NCI-H2081 treated with DMSO at 0.1 percent for 48 hours (cell line): ENCODE measurements at places on chromosomes 5 and 9.

DNA sequence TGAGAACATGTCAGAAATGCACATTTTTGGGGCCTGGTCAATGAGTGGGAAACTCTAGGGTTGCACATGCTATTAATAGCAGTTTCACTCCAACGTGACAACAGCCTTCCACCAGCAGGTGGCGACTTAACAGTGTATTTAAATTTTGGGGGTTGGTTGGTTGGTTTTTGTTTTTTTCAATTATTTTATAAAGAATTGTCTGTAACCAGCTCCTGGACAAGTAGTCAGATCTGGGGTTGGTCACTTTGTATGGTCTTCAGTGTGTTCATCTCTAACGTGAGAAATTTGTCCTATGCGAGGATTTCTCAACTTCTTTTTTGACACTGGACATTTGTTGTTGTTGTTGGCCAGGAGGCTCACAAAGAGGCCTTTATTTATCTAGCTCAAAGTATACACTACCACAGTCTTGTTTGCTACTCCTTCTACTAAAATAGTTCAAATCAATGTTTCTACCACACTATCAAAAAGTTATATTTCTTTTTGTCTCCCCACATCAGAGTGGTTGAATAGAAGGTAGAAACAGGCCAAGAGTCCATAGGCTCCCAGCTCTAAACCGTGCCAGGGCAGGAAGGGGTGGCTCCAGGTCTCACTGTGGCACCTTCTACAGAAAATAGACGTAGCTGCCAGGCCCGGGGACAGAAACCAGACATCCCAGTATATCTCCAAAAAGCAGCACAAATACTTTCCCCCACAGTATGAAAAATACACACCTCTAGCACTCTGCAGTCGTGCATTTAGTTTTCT is 110.4 kb downstream of the TRPM6 start:
- no peak for DNase-seq

DNA sequence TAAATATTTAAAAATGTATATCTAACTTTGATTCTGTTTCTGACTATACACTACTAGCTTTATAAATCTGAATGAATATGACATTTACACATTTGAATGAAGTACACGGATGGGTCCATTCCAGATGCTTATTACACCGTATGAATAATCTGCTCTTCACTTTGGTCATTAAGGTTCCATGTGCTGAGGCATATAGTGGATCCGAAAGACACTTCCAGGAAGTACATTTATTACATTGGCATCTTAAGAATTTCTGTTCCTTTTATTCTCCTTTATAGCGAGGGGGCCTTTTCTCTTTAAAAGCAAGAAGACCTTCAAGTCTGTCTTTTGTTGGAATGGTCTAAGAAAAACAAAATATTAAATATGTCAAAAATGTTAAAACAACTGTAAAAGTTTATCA is 147.6 kb downstream of the AUH start:
- no peak for DNase-seq

GRCh38 chr5:91848453-91848852 is 465.3 kb upstream of the ARRDC3 start:
- DNase-seq: no peak

- no peak for DNase-seq
Observed at GRCh38 chr9:113633782-113634595, 170.5 kb downstream of the RGS3 start.

DNA sequence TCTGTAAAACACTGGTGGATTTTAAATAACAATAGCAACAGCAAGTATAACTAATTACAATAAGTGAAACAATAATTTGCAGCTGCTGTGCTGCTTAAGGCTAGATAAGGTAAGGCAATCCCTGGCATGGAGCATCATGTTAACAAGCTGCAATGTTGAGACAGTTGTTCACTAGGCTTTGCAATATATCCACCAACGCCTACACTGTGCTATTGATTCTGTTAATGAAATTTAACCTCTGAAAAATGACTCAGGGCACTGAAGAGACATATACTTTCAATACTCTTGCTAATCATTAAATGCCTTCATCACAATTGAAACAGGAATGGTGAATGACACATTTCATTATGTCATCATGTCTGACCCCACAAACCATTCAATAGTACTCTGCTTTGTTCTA is 255.0 kb downstream of the EFNA5 start:
- no peak for DNase-seq

DNA sequence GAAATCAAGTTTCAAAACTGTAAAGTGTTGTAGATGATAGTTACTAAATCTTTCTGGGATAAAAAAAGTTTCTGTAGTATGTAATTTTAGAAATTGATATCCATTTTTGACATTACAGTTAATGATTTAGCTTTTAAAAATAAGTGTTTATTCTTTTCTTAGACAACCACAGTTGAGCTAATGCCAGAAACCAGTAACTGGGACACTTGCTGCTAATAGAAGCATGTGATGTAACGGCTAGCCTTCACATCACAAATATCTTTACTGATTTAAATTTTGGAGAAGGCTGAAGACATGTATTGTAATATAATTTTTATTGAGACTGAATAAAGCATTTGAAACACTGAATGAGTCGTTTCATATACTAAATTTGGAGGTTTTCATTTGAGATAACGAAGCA is 18.8 kb downstream of the CSNK1G3 start:
- DNase-seq: no peak

DNA sequence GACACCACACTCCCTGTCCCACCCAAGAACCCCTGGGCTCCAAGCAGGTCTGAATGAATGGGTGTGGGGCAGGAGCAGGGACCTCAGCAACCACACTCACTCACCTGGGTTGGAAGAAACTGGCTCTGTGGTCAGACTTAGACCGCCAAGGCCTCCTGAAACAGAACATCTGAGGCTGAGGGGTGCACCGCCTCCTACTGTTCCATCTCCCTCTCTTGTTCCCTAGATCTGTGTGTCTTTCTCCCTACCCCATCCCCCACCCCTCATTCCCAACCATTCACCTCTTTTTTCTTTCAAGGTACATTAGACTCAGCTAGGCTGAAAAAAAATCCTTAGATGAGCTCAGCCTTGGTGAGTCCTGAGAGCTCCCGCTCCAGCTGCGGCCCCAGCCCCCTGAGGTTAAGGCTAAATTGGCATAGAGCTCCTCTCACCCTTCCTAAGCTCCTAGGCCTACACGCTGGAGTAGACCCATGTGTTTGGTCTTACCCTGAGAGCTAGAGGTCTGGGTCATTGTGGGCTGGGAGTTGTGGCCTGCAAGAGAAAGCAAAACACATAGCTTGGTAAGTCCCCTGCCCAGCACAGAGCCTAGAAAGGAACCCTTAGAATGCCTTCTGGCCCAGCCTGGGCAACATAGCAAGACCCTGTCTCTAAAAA is 4.8 kb downstream of the ECSCR start:
- no peak for DNase-seq

- no peak for DNase-seq
Observed at GRCh38 chr5:1564182-1564748, 40.5 kb upstream of the LPCAT1 start.

DNA sequence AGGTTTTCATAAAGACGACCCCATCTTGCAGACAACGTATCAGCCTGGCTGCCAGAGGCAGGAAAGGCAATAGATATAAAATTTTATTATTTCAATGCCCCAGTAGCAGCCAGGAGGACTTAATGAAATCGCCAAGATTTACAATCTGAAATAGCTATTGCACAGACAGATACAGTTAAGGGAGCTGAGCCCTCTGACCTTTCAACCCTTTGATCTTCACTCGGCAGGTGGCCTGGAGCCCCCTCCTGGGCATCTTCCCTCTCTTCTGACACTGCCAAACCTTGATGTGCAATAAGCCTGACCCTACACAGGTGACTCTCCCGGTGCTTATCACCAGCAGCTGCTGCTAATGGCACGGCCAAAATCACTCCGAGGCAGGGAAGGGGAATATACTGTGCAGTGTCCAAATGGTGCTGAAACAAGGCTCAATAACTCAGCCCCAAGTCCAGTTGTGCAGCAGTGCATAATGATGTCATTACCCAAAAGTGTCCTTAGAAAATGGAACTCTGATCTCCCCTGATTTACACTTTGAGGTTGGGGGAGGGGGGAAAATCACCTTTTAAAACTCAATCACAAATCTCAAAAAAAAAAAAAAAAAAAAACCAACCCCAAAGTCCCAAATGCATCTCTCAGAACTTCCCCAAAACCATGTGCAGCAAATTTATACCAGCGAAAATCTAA is 242.0 kb downstream of the CRB2 start:
- no peak for DNase-seq

- DNase-seq: no peak
Observed at GRCh38 chr9:135524130-135524861, 3.1 kb downstream of the LCN1 start.

- no peak for DNase-seq
Observed at GRCh38 chr5:135596157-135596763, 17.5 kb upstream of the CXCL14 start.

- DNase-seq: no peak
Observed at GRCh38 chr5:493758-494157, 30.5 kb downstream of the SLC9A3 start.

DNA sequence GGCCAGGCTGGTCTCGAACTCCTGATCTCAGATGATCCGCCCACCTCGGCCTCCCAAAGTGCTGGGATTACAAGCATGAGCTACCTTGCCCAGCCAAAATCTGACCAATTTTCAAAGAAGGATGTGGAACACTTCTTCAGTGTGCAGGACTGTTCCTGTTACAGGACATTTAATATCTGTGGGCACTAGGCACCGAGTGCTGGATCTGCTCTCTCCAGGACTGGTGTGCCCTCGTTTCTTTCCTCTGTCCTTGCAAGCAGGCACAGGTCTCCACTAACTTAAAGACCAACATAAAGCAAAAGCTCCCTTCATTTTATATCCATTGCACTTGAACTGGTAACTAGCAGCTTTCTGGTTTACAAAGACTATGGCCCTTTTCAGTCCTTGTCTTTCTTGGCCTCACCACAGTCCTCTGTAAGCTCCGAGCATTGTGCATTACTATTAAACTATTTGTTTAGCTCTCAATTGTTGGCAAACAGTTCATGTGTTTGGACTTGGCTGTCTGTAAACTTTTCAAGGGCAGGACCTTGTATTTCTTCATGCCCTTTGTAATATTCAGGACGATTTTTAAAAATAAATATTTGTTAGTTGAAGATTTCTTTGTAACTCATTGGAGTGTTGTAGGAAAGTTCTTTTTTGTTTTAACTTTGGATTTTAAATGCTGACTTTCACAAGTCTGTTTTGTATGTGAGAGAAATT is 37.3 kb downstream of the ARHGEF28 start:
- DNase-seq: no peak

GRCh38 chr9:87954230-87954629 is 20.1 kb downstream of the CDK20 start:
- no peak for DNase-seq

GRCh38 chr5:39257554-39257953 is 38.2 kb upstream of the FYB1 start:
- no peak for DNase-seq

- peak; percentile 47 for DNase-seq
Observed at GRCh38 chr5:132459983-132460838, 30.4 kb downstream of the IRF1 start.

GRCh38 chr9:125547368-125547767 is 159.6 kb downstream of the MAPKAP1 start:
- DNase-seq: no peak

- no peak for DNase-seq
Observed at GRCh38 chr9:107466826-107467225, 22.7 kb downstream of the KLF4 start.

- DNase-seq: no peak
Observed at GRCh38 chr9:86838519-86839497, 108.5 kb downstream of the GAS1 start.

DNA sequence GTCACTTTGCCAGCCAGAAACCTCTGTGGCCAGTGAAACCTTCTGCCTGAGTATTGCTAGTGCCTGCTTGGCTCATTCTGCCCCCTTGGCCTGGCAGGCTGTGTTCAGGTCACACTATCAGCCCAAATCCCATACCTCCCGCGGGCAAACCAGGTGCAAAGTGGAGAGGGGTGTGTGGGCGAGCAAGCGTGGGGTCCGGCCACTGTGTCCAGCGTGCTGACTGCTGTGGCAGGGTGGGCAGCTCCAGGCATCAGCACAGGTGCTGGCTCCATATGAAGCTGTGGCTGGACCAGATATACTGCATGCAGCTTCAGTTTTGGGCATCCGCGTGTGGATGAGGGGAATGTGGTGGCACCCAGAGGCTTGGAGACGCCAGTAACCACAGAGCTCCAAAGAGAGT is 576.5 kb upstream of the EDIL3 start:
- DNase-seq: no peak

GRCh38 chr5:176817369-176817840 is 7.0 kb downstream of the UNC5A start:
- no peak for DNase-seq

DNA sequence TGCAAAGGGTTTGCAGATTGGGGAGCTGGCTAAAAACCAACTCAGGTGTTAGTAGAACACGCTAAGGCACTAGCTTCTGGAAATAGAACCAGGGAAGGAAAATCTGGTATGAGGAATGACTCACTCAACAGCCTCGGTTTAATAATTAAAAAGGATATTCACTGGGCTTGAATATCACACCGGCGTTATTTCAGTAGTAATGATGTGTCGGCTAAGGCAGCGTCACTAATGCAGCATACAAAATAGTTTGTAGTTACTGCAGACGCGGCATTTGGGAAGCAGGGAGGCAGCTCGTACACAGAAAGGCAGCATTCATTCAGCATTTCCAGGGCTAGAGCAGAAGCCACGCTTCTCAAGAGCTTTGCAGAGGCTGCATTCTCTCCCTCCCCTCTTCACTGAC is 1.7 kb downstream of the ADRA1B start:
- DNase-seq: no peak

GRCh38 chr5:111469903-111470302 is 42.4 kb downstream of the STARD4 start:
- no peak for DNase-seq

- DNase-seq: no peak
Observed at GRCh38 chr5:37838152-37838932, 1.5 kb downstream of the GDNF start.

DNA sequence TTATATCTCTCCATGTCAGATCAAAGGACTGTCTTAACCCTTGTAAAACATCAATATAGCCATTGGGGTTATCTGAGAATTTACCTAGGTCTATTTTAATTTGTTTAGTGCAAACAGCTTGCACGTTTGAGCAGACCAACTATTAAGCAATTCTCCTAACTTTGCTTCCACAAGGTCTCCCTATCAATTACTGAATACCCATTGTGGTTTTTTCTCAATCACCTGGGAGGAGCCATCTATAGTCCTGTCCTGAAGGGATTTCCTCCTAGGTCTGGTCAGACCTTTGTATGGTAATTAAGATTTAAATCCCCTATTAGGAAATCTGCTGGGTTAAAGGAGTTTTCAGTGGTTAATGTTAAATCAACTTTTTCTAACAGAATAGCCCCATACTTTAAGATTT is 48.9 kb upstream of the S1PR3 start:
- DNase-seq: no peak

- DNase-seq: no peak
Observed at GRCh38 chr9:37650299-37650872, 368 bp upstream of the FRMPD1 start.

- no peak for DNase-seq
Observed at GRCh38 chr9:79817438-79818004, 245.8 kb downstream of the TLE4 start.
